ENCODE measurements at places on chromosomes 2 and 18.

GRCh38 chr2:240133401-240133800, 2.7 kb downstream of the COPS9 start:
- DNase-seq, result no peak

- DNase-seq, result no peak
Observed at GRCh38 chr2:133063775-133064174, 393.8 kb upstream of the LYPD1 start.

DNA sequence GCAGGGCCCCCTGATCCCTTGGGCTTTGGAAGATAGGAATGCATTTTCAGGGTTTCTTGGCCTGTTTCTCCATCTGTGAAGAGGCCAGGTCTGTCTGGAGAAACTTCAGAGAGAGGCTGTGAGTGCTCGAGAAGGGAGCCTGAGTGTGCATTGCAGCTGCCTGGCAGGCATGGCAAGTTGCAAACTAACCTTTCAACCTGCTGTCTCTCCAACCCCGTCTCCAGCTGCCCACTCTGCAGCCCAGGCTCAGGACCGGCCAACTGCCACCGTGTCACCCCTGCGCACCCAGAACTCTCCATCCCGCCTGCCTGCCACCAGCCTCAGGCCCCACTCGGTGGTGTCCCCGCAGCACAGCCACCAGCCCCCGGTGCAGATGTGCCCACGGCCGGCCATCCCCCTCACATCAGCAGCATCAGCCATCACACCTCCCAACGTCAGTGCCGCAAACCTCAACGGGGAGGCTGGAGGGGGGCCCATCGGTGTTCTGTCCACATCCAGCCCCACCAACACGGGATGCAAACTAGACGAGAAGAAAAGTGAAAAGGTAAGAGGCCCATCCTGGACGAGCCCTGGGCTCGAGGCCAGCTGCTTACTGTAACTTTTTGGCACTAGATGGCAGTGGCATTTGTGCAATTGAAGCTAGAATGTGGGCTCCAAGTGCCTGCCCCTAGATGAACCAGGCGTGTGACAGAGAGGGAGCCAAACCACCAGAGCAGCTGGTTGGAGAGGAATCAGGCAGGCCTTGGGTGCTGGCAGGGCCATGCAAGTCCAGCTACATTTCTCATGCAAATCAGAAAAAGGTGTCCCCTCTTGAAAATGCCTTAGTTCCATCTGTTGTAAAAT, 164.6 kb downstream of the SEPTIN10 start:
- DNase-seq, result no peak

DNA sequence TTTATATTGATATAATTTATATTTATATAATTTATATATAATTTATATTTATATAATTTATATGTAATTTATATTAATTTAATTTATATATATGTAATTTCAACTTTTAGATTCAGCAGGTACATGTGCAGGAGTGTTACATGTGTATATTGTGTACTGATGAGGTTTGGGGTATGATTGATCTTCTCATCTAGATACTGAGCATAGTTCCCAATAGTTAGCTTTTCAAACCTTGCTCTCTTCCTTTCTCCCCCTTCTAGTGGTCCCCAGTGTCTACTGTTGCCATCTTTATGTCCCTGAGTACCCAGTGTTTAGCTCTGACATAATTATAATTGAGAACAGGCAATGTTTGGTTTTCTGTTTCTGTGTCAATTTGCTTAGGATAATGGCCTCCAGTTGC, 1335.3 kb upstream of the CDH2 start:
- DNase-seq, result no peak

GRCh38 chr2:184596819-184597411, 1.4 kb upstream of the ZNF804A start:
- DNase-seq, result no peak

DNA sequence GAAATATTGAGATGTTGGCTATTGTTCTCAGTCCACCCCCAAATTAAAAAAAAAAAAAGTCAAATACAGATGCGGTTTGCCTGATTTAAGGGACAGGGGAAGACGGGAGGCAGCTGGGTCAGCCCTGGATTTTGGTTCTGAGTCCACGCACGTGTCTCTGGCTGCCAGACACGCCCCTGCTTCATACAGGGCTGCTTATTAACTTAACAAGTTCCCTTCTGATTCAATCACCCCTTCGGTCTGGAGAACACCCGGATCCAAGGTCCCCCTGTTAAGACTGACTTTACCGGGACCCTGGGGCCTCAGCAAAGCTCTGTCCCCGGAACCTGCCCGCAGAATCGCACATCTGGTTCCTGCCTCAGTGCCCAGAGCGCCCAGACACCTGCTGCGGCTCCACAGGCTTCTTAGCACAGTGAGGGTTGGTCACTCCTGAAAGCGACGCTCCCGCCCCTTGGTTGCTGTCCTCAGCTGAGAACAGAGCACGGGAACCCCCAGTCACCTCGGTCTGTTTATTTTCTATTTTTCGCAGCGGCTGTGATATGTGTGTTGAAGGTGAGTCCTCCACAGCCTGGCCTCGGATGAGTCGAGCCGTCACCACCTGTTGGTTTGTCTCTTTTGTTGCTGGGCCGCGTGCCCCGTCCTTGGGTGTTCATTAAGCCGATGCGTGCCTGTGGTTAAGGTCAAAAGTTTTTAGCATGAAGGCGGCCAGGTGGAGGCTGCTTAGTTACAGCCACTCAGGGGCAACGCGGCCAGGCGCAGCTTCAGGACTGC, 57.2 kb downstream of the RTP5 start:
- DNase-seq, result no peak

- DNase-seq, result no peak
Observed at GRCh38 chr18:24968238-24968775, 383.7 kb downstream of the ZNF521 start.

DNA sequence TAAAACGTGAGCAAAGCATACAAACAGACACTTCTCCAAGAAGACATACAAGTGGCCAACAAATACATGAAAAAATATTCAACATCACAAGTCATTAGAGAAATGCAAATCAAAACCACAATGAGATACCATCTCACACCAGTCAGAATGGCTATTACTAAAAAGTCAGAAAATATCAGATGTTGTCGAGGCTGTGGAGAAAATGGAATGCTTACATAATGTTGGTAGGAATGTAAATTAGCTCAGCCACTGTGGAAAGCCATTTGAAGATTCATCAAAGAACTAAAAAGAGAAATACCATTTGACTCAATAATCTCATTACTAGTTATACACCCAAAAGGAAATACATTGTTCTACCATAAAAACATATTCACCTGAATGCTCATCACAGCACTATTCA, 825.7 kb downstream of the SUCLG1 start:
- DNase-seq, result no peak

GRCh38 chr18:22591222-22591621, 173.5 kb upstream of the CTAGE1 start:
- DNase-seq, result no peak
